ENCODE measurements at places on chromosomes 1 and 21.

DNA sequence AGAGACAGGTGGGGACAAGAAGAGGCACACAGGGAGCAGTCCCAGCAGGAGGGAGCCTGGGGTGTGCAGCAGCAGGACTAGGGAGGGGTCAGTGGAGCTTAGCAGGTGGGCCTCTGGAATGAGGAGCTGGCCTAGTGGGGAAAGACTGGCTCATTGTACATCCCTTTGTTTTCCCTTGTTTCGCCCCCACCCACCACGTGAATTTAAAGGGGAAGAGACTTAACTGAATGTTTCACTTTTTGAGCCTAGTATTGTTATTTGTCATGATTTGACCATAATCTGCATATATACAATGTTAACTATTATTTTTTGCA lies 181.7 kb downstream of the DHRS3 start:
- no peak for DNase-seq

DNA sequence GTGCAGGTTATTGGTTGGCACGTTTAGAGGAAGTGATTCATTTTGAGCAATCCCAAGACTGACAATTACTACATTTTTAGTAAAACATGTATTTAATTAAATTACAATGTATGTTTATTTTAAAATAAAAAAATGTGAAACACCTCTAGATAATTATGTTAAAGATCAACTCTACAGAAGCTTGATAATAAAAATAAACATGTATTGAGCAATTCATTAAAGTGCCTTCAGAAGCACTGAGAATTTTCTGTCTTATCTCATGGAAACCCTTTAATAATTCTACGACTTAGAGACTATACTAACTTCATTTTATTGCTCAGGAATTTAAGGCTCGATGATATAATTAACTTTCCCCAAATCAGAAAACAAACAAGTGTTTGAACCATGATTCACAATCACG lies 208.0 kb upstream of the BRINP3 start:
- no peak for DNase-seq

DNA sequence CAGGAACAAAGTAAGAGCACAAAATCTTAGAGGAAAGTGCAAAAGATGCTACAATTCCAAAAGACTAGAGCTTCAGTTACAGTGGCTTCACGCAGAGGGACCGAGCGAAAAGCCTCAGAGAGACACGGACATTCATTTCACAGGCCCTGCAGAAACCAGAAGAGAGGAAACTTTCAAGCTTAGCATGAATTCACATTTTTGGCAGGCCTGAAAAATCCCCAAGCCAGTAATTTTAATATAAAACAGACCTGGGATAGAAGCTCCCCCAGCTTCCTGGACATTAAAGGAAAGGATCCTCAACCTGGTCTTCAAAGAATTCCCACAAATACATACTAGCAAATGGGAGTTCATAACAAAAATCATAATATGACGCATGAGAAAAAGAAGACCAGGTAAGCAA lies 66.2 kb downstream of the HSF2BP start:
- DNase-seq = no peak

DNA sequence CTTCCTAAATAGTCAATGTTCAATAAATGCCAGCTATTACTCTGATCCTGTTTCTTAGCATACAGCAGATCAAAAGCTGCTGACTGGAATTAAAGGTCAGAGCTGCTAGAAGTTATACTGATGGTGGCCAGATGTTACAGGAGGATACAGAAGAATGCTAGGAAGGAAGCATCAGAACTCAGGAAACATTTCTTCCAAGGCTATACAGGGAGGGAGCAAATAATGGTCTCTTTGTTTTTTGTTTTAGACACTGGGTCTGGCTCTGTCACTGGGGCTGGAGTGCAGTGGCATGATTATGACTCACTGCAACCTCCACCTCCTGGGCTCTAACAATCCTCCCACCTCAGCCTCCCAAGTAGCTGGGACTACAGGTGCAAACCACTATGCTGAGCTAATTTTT lies 175.5 kb downstream of the RGS7 start:
- DNase-seq = no peak

DNA sequence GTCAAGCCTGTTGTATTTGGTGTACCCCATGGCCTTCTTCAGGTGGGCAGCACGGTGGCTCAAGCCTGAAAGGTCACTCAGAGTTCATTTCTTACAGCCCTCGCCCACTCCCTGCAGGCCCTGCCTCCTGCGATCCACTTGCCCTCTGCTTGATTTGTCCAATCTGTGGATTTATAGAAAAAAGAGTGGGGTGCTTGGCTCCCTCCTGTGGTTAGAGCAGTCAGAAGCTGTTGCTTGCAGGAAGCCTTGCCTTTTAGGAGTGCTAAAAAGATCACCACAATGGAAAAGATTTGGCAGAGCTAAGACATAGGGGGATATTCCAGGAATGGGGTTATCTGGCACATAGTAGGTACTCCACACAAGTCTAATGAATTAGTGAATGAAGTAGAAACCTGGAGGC lies 108.0 kb upstream of the TRABD2B start:
- no peak for DNase-seq
